ENCODE measurements at places on chromosomes 2 and 18.

DNA sequence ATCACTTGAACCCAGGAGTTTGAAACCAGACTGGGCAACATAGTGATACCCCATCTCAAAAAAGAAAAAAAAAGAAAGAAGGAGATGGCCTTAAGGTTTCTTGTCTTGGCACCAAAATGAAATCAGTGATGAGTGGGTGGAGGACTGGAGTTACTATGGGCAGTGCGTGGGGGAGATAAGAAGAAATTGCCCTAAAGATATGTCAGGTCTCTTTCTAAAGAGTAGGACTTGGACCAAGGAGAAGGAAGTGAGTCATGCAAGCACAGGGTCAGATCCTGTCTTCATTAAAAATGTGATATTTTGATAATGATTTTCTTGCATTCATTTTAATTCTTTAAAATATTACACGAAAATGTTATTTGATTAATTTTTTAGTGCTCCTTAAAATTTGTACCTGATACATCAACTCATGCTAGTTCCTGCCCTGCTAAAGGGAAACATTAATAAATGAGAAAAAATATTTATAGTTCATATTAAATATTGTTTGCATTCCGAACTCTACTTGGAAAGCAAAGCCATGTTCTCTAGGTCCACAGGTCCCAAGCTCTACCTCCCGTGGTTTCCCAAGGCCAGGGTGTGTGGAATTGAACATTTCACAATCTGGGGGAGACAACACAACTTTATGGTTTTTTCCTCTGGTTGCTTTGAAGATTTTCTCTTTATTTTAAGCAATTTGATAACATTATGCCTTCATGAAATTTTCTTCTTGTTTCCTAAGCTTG is 62.6 kb upstream of the CTLA4 start:
- DNase-seq, result no peak

- DNase-seq, result peak; percentile 26
These were observed 91.8 kb downstream of the ACVR1 start for GRCh38 chr2:157784169-157784822.

GRCh38 chr2:27461118-27461517 is 18.9 kb downstream of the KRTCAP3 start:
- DNase-seq, result no peak

DNA sequence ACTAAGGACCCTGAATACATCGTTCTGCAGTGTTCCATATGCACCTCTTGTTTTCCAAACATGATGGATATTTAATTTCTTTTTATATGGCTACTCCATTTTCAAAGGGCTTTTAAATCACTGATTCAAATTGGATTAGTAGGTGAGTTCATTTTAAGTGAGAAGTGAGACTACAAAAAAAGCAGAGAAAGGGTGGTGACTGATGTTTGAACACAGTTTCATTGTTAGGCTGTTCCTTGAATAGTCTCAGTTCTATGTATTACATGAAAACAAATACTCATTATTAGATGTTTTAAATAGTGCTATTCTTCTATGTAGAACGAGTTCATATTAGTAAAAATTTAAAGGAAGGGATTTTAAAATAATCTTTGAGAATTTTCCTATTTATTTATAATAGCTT is 72.7 kb upstream of the STON1 start:
- no peak for DNase-seq

- DNase-seq, result no peak
These were observed 162.3 kb upstream of the REV1 start for GRCh38 chr2:99651930-99652670.
